ENCODE measurements at places on chromosomes 12 and 14. TPM values are rescaled to one million over a fixed set of nuclear protein-coding genes. Genes with fewer than 3 reads are reported as not detected.

IL22 gene
- not detected for total RNA-seq

FOXN4 gene
- total RNA-seq, result not detected

RIMBP2 gene
- total RNA-seq, result not detected

OTX2 gene
- total RNA-seq, result not detected

APOLD1 gene
- total RNA-seq, result 38.9 TPM

KRT72 gene
- not detected for total RNA-seq

FBRSL1 gene
- 4.8 TPM for total RNA-seq

CRACR2A gene
- total RNA-seq, result 15.4 TPM

BATF gene
- total RNA-seq, result 5.7 TPM

CACNA1C gene
- total RNA-seq, result 0.38 TPM

SIX1 gene
- total RNA-seq, result under 0.01 TPM

BCL7A gene
- total RNA-seq, result 6.0 TPM

TIMM9 gene
- total RNA-seq, result 17.7 TPM

MDM2 gene
- 223 TPM for total RNA-seq

DNA sequence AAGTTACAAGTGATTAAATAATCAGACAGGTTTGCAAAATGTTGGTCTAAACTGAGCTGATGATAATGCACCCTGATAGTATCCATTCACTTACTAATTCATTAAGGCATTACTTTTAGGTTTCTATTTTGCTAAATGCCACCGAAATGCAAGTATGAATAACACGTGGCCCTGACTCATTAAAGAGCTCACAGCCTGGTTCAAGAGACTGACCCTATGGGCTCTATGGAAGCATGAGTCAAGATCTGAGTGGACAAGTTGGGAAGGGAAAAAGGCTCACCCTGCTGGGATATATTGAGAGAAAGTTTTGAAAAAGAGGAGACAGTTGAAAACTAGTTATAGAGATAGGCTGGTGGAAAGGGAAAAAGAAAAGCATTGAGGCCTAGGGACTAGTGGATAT is 14.8 kb upstream of the LRRC9 start:
- no peak for DNase-seq

DNA sequence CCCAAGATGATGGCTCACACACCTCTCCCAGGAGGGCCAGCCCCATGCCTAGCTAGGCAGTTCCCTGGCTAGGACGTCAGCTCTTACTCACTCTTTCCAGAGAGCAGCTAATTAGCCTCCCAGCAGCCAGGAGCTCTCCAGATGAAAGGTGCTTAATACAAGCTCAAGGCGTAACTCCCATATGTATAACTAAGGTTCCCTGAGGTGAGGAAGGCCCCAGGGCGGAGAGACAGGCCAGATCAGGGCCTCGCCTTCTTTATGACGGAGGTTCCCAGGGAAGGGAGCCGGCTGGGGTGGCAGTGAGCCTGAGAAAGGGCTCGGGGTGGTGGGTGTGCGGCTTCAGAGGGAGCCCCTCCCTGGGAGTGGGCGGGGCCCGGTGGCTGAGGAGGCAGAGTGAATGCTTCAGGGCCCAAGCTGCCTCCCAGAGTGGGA is 26.4 kb upstream of the ZFP36L1 start:
- no peak for DNase-seq

- DNase-seq, result no peak
Measured at GRCh38 chr12:15708396-15709076, 80.7 kb downstream of the EPS8 start.

- no peak for DNase-seq
Measured at GRCh38 chr12:104828015-104828414, 130.1 kb downstream of the SLC41A2 start.

DNA sequence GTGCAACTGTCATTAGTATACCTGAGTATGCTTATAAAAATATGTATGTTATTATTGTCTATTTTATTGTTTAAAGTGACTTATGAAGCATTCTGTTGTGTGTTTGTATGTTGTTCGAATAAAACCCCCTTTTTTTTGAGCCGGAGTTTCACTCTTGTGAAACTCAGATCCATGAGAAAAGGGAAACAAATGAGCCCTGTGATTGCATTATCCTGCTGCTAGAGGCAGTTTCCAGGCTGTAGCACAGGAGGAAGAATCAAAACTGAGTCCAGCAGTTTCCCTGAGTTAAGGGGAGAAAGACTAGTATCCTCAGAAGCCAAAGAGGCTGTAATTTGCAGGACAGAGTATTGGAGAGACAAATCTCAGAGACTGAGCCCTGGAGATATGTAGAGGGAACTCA is 12.5 kb downstream of the SGPP1 start:
- no peak for DNase-seq

DNA sequence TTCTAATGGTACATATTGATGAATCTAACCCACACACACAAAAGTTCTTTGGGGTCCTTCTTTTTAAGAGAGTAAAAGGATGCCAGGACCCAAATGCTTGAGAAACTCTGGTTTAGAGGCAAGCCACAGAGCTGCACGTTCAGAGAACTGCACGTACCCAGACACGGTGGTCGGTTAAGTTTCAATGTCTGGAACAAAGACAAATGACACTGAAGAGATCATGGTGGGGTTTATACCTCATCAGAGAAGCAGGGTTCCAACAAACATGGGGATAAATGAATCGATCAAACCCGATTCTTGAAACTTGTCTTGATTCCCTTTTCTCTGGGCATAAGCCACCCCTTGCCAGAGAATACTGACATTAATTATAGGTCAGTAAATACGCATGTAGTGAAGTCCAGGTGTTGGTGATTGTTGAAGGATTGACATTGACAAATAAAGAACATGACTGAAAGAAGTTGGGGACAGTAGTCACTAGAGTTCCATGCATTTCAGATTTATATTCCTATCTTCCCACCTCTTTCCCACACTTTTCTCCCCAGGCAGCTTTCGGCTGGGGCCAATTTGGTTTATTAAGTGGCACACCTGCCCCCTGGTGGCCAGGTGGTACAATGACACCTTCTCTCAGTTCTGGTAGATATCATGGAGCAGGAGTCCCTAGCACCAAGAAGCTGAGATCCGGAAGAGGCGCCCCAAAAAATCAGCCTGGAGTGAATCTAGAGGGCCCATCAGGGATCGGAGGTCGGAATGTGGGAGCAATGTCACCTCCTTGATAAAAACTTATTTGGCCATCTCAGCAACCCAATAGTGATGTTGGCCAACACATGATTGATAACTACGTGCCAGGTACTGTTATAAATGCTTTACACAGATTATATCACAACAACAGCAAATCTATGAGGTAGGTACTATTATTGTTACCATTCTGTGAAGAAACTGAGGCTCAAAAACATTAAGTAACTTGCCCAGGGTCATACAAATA is 17.8 kb upstream of the HDAC7 start:
- DNase-seq, result peak; percentile 57

GRCh38 chr14:91878274-91878673 is 10.9 kb upstream of the TC2N start:
- DNase-seq, result no peak

DNA sequence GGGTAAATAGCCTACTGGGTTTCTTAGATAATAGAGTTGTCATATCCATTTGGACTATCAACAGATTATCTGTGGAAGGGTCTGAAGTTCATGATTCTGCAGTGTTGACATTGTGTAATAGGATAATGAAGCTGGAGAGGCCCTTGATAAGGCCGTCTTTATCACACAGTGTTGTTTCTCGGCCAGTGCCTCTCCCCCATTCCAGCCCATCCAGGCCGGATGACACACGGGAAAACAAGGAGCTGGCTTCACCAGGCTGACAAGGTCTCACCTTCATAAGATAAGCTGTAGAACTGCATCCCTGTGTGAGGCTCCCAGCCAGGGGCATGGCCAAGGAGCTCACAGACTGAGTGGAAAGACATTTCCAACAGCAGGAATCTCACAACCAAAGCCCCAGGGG is 8.7 kb upstream of the EML1 start:
- DNase-seq, result no peak

- peak; percentile 3 for DNase-seq
Measured at GRCh38 chr14:60561845-60562746, 53.1 kb downstream of the SIX6 start.

GRCh38 chr12:22978962-22979361 is 354.0 kb downstream of the ETNK1 start:
- no peak for DNase-seq

DNA sequence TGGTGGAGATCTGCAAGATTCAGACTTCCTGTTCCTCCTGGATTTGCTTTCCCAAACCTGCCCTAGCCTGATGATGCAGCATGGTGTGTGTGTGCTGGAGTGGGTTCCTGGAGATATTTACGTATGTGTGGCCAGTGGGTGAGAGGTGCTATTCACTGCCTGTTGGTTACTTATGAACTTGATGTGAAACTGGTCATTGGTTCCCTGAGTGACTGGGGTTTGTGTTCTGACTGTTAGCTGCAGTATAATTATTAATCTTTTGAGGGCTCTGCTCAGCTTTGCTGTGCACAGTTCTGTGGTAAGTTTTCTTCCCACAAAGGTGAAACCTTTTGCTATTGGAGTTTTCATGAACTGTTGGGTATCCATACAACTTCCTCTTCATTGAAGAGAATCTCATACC is 541.8 kb upstream of the FBXO33 start:
- DNase-seq, result no peak

GRCh38 chr14:104702106-104702505 is 12.7 kb downstream of the INF2 start:
- no peak for DNase-seq

DNA sequence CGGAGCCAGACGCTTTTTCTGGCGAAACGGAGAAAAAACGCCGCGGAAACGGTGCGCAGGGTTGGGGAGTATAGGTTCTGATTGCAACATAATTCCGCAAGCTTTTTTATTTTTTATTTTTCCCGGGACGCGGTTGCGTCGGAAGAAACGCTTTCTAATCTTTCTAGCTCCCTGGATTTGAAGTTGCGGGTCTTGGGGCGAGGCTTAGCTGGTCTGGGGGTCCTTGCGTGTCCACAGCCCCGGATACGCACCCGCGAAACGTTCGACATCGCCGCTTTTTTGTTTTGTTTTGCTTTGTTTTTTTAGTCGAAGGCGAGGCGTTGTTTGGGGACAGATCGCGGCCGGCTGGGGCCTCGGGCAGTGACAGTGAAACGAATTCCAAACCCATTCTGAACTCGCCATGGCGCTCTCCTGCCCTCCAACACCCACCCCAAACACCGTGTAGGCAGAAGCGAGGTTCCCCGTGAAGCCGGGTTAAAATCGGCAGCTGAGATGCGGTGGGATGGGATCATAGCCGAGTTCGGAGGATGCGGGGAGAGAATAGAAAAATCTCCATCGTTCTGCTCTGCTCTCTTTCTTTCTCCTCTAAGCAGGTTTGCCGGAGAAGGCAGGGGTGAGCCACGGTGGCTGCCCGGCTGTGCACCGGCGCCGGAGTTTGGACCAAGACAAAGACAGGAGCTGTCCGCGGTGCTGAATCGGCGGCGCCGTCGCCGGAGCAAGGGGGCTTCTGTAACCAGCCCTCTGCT is 8.1 kb upstream of the LHX5 start:
- DNase-seq, result peak; percentile 55

DNA sequence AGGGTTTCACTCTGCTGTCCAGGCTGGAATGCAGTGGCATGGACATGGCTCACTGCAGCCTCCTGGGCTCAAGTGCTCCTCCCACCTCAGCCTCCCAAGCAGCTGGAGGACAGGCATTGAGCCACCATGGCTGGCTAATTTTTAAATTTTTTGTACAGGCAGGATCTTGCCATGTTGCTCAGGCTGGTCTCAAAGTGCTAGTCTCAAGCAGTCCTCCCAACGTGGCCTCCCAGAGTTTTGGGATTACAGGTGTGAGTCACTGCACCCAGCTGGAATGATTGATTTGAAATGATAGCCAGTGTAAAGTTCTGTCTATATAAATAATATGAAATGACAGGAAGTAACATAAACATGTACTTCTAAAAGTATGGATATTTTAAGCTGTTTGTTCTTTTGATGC is 172.7 kb downstream of the FUT8 start:
- DNase-seq, result no peak

DNA sequence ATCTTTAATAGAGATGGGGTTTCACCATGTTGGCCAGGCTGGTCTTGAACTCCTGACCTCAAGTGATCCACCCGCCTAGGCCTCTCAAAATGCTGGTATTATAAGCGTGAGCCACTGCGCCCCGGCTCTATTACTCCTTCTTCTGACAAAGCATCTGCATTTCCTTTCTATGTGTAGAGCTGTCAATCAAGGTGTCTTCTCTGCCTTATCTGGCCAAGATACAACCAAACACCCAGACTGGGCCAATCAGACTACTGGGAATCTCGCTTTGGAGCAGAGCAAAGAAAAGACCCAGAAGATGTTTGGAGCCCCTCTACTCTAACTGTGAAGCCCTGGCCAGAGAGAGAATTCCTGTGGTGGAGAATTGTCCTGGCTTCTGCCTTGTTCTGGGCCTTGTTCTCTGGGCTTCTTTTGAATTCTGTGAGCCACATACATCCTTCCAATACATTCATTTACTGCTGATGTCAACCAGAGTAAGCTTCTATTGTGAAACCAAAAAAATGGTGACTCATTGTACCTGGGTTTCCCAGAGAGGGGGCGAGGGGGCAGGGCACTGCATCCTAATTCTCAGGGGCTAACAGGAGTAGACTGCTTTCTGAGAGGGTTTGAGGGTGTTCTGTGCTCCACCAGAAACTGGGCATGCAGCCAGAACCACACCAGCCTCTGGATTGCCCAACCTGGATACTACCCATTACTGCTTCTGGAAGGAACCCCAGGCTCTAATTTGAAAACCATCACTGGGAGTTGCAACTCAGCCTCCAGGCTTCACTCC is 18.8 kb upstream of the FLVCR2 start:
- DNase-seq, result no peak

DNA sequence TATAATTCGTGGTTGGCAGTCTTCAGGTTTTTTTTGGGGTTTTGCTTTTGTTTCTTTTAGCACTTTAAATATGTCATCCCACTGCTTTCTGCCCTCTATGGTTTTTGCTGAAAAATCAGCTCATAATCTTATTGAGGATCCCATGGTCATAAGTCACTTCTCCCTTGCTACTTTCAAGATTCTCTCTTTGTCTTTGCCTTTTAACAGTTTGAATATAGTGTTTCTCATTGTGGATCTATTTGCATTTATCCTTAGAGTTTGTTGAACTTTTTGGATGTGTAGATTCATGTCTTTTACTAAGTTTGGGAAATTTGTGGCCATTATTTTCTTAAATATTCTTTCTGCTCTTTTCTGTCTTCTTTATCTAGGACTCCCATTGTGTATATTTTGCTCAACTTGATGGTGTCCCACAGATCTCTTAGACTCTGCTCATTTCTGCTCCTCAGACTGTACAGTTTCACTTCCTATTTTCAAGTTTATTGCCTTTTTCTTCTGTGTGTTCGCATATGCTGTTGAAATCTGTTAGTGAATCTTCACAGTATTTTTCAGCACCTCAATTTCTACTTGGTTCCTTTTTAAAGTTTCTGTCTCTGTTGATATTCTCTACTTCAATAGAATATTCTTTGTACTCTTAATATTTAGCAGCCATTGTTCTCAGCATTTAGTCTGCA is 70.8 kb downstream of the WNK1 start:
- no peak for DNase-seq

- DNase-seq, result no peak
Measured at GRCh38 chr14:30822080-30822571, 52.2 kb upstream of the COCH start.

GRCh38 chr14:45705940-45706534 is 453.0 kb upstream of the MIS18BP1 start:
- DNase-seq, result no peak

- DNase-seq, result no peak
Measured at GRCh38 chr12:2259369-2259768, 206.6 kb downstream of the CACNA1C start.

- DNase-seq, result no peak
Measured at GRCh38 chr14:72549026-72549425, 344.9 kb downstream of the DPF3 start.

Measured in dermis microvascular lymphatic vessel endothelial cell (primary cell).